Panc1 (cell line): ENCODE measurements at places on chromosomes 2 and 18. TPM values are rescaled to one million over a fixed set of nuclear protein-coding genes. Genes with fewer than 3 reads are reported as not detected.

The SULT1C2 gene
- 0.31 TPM for total RNA-seq

The RAD51AP2 gene
- not detected for total RNA-seq

DNA sequence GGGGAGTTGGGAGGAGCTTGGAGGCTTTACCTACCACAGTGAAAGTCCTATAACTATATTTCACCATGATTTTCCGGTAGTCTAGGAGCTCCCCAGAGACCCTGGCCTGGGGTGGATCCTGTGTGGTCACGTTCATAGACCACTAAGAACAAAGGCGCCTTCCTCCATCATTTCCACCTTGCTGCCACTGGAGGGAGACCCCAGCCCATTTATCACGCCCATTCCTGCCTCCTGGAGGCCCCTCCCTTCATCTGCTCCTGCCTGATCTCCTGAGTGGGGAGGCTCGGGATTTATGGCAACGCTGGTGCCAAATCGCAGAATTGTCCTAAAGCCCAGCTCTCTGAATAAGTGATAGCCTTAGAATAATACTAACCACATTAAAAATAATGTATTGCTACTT lies 507.6 kb upstream of the SPHKAP start:
- no peaks in the 10 kb centered on the region for H3K4me1 ChIP-seq
- H3K36me3 ChIP-seq, result no peaks in the 10 kb centered on the region
- no peaks in the 10 kb centered on the region for H3K27me3 ChIP-seq

GRCh38 chr2:49582946-49583345 lies 428.6 kb upstream of the FSHR start:
- no peak for DNase-seq
- H3K36me3 ChIP-seq, result no peaks in the 10 kb centered on the region
- H3K4me3 ChIP-seq, result no peak overlapping the region

- no peaks in the 10 kb centered on the region for H3K27me3 ChIP-seq
- DNase-seq, result no peak
- H3K36me3 ChIP-seq, result no peaks in the 10 kb centered on the region
- H3K27ac ChIP-seq, result no peak overlapping the region
- H3K4me3 ChIP-seq, result no peak overlapping the region
Observed at GRCh38 chr2:221073326-221074049, 498.6 kb downstream of the EPHA4 start.

The CFAP221 gene
- total RNA-seq, result not detected

The UGT1A10 gene
- total RNA-seq, result not detected

- H3K27ac ChIP-seq, result no peak overlapping the region
- DNase-seq, result no peak
- no peaks in the 10 kb centered on the region for H3K27me3 ChIP-seq
- no peak overlapping the region for H3K4me3 ChIP-seq
Observed at GRCh38 chr18:2448565-2449151, 122.6 kb downstream of the METTL4 start.

The SH3YL1 gene
- total RNA-seq, result 28.4 TPM

DNA sequence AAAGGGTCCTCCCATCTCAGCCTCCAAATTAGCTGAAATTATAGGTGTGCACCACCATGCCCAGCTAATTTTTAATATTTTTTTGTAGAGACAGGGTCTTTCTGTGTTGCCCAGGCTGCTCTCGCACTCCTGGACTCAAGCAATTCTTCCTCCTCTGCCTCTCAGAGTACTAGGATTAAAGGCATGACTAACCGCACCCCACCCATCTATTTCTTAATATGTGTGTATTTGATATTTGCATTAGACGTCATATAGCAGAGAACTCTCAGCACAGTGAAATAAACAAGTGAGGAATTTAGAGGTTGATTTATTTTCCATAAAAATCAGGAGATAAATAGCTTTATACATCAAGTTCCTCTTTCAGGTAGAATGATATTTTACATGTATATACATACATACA lies 213.5 kb downstream of the FSIP2 start:
- H3K36me3 ChIP-seq, result no peaks in the 10 kb centered on the region
- DNase-seq, result no peak
- H3K27me3 ChIP-seq, result no peaks in the 10 kb centered on the region
- no peaks in the 10 kb centered on the region for H3K4me1 ChIP-seq

The MYL1 gene
- total RNA-seq, result not detected

DNA sequence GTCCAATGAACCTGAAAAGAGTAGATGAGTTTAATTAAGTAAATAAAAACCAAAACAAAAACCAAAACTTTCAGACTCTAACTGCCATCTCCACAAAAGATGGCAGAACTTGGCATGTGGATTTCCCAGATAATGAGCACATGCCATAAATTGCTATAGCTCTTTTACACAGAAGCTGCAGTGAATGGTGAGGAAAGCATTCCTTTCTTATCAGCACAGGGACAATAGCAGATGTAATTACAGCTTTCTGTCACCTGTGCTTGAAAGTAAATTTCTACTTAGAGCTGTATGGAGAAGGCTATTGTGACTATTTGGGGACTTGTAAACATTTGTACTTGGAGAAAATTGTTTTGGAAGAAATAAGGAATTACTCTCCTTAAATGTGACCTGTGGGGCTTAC lies 378.4 kb downstream of the RPRM start:
- DNase-seq, result no peak
- H3K36me3 ChIP-seq, result no peaks in the 10 kb centered on the region; the same call in 1 of the 2 replicates
- no peak overlapping the region for H3K4me3 ChIP-seq
- H3K4me1 ChIP-seq, result no peaks in the 10 kb centered on the region
- no peaks in the 10 kb centered on the region for H3K27me3 ChIP-seq

DNA sequence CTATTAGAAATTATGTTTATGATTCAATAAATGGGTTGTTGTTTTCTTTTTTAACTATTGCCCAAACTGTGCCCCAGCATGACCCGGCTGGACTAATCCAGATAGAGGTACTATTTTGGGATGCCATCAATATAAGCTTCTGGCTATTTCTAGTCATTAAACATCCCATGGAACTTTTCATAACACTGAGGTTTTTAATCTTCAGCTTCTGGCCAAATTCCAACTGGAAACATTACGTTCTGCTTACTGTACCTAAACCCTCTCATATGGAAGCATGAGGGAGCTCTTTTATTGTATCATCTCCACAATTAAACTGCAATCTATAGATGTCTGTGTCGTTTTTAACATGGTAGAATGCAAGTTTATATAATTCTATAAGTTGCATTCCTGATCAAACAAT lies 674.7 kb downstream of the ARHGAP15 start:
- no peak overlapping the region for H3K27ac ChIP-seq
- DNase-seq, result no peak
- no peaks in the 10 kb centered on the region for H3K27me3 ChIP-seq
- no peaks in the 10 kb centered on the region for H3K4me1 ChIP-seq
- H3K36me3 ChIP-seq, result no peaks in the 10 kb centered on the region

- no peak overlapping the region for H3K27ac ChIP-seq
- DNase-seq, result no peak
- H3K36me3 ChIP-seq, result no peaks in the 10 kb centered on the region
- H3K4me1 ChIP-seq, result no peaks in the 10 kb centered on the region
Observed at GRCh38 chr18:64100116-64100922, 48.6 kb downstream of the LINC00305 start.

The UCN gene
- total RNA-seq, result 4.4 TPM

DNA sequence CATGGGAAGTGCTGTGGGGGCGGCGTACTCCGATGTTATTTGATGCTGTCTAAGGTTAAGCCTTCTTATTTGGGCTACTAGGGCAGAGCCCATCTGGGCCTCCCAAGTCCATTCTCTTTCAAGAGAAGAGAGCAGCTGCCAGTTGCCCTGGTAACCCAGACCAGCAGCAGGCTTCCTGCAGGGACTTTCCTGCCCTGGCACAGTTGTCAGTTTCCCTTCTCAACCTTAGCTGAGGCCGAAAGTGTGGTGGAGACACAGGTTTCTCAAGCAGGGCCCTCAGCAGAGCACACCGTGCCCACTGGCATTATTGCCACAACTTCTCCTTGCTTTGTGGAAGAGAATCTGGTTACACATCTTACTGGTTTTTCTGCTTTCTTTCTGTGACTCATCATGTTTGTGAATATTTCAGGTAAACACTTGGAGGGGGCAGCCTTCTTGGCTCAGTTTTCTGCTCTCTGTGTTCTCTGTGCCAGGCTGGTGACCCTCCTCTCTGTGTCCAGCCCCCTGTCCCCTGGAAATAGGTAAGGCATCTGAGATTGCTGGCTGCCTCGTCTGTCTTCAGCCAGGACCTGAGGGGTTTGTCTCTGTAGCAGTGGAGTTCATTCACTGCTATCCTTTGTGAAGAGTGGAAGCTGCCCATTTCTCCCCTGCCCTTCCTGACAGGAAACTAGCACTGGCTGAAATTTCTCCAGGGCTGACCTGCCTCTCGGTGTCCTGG lies 111.0 kb downstream of the B3GNT2 start:
- no peaks in the 10 kb centered on the region for H3K27me3 ChIP-seq
- no peak overlapping the region for H3K4me3 ChIP-seq
- H3K36me3 ChIP-seq, result no peaks in the 10 kb centered on the region

The CLIP4 gene
- 43.0 TPM for total RNA-seq

DNA sequence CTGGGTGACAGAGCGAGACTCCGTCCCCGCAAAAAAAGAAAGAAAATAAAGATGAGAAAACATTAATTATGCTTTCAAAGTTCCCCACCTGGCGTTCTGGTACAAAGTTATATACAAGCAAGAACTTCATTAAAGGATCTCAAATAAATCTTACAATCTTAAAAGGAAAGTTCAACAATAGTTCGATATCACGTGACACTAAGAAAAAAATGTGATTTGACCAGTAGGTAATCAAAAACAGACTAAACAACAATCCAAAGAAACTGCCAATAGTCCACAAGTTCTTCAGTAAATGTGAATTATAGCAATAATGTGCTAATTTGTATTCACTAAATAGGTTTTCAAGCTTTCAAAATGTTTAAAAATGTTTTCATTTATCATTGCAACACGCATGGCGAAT lies 130.4 kb downstream of the NRXN1 start:
- no peak overlapping the region for H3K27ac ChIP-seq
- no peaks in the 10 kb centered on the region for H3K27me3 ChIP-seq
- no peaks in the 10 kb centered on the region for H3K36me3 ChIP-seq
- no peaks in the 10 kb centered on the region for H3K4me1 ChIP-seq

The C1D gene
- 16.8 TPM for total RNA-seq

The TUBA3E gene
- total RNA-seq, result not detected

- no peaks in the 10 kb centered on the region for H3K27me3 ChIP-seq
- no peaks in the 10 kb centered on the region; the same call in 1 of the 2 replicates for H3K36me3 ChIP-seq
- DNase-seq, result no peak
Observed at GRCh38 chr2:62222674-62223073, 26.8 kb downstream of the B3GNT2 start.

DNA sequence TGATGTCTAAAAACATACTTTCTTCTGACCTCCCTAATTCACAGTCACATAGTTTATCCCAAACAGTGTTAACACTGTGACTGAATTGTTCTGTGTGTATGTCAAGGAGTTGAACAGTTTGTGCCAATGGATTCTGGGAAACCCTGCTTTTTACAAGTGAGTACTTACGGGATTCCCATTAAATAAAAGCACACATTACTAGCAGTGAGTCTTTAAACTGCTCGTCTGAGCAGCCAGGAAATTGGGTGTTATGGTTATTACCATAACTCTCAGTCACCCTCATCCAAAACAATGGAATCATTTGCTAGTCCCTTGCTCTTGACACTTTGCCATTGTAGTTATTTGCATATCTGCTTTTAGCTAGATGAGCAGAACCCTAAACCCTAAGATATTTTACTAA lies 209.1 kb downstream of the ZNF385B start:
- no peaks in the 10 kb centered on the region for H3K4me1 ChIP-seq
- DNase-seq, result no peak
- no peaks in the 10 kb centered on the region for H3K27me3 ChIP-seq
- no peak overlapping the region for H3K27ac ChIP-seq

The CCDC88A gene
- total RNA-seq, result 99.8 TPM

The TTN gene
- 0.13 TPM for total RNA-seq

The DOK6 gene
- not detected for total RNA-seq

The IRS1 gene
- 27.3 TPM for total RNA-seq

DNA sequence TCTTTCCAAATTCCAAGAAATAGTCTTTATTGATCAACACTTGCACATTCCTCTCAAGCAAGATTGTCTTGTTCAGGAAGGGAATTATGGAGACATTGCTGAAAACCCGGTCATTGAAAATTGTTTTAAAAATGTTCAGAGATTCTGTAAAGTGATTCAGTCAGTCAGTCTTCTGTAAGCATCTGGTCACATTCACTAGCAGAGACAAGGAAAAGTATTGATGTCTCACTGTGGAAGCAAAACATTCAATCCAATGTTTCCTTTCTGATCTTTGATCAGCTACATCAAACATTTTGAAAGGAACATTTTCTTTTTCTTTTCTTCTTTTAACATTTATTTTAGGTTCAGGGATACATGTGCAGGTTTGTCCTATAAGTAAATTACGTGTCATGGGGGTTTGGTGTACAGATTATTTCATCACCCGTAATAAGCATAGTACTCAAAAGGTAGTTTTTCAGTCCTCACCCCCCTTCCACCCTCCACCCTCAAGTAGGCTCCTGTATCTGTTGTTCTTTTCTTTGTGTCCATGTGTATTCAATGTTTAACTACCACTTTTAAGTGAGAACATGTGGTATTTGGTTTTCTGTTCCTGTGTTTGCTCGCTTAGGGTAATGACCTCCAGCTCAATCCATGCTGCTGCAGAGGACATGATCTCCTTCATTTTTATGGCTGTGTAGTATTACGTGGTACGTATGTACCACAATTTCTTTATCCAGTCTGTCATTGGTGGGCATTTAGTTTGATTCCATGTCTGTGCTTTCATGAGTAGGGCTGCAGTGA lies 61.2 kb downstream of the CTNNA2 start:
- no peaks in the 10 kb centered on the region for H3K27me3 ChIP-seq
- no peak for DNase-seq
- no peak overlapping the region for H3K27ac ChIP-seq

GRCh38 chr2:20227894-20228505 lies 3.1 kb upstream of the SDC1 start:
- no peaks in the 10 kb centered on the region for H3K27me3 ChIP-seq
- H3K36me3 ChIP-seq, result no peaks in the 10 kb centered on the region; the same call in 1 of the 2 replicates
- no peak overlapping the region for H3K27ac ChIP-seq
- H3K4me1 ChIP-seq, result peaks cover 13% of the 10 kb centered on the region
- no peak overlapping the region for H3K4me3 ChIP-seq

The GALNT5 gene
- 0.08 TPM for total RNA-seq

- no peak for DNase-seq
- no peak overlapping the region for H3K27ac ChIP-seq
- H3K4me1 ChIP-seq, result no peaks in the 10 kb centered on the region
- H3K4me3 ChIP-seq, result no peak overlapping the region
- no peaks in the 10 kb centered on the region for H3K36me3 ChIP-seq
Observed at GRCh38 chr2:173854840-173855239, 110.3 kb downstream of the SP3 start.

DNA sequence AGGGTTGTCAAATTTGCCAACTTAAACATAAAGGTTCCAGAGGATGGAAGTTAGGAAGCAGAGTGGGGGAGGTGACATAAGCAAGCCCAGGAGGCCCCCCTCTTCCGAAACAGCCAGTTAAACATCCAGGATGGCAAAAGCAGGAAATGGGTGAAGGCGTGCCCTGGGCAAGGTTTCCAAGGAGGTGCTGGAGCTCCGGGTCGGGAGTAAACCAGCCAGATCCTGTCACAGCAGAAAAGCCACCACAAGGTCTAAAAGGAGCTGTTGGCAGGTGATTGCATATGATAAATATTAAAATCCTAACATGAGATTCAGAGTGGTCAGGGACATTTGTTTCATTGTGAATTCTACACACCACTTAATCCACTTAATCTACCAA lies 572.2 kb upstream of the SALL3 start:
- no peak overlapping the region for H3K27ac ChIP-seq
- H3K36me3 ChIP-seq, result no peaks in the 10 kb centered on the region
- no peaks in the 10 kb centered on the region for H3K4me1 ChIP-seq
- H3K27me3 ChIP-seq, result peaks cover 12% of the 10 kb centered on the region; the same call in 1 of the 2 replicates
- DNase-seq, result no peak
- no peak overlapping the region for H3K4me3 ChIP-seq

- no peak for DNase-seq
- H3K27me3 ChIP-seq, result no peaks in the 10 kb centered on the region
- no peak overlapping the region for H3K27ac ChIP-seq
- no peaks in the 10 kb centered on the region; the same call in 1 of the 2 replicates for H3K36me3 ChIP-seq
- H3K4me1 ChIP-seq, result peaks cover 4% of the 10 kb centered on the region; the same call in 1 of the 2 replicates
- peak overlapping the region; percentile 85 for H3K4me3 ChIP-seq
Observed at GRCh38 chr18:34976534-34976898, 64.7 kb upstream of the MAPRE2 start.

The KCNF1 gene
- total RNA-seq, result 0.39 TPM

The IL36RN gene
- not detected for total RNA-seq
